ENCODE measurements at places on chromosomes 7 and 10.

- H3K27ac ChIP-seq, result no peak overlapping the region
- no peaks in the 10 kb centered on the region for H3K4me1 ChIP-seq
- H3K36me3 ChIP-seq, result no peaks in the 10 kb centered on the region
- H3K27me3 ChIP-seq, result no peaks in the 10 kb centered on the region
Measured at GRCh38 chr10:124003070-124003419, 90.4 kb downstream of the CHST15 start.

GRCh38 chr7:68364886-68365625, 1233.2 kb upstream of the AUTS2 start:
- no peaks in the 10 kb centered on the region for H3K36me3 ChIP-seq
- no peak overlapping the region for H3K27ac ChIP-seq
- H3K27me3 ChIP-seq, result no peaks in the 10 kb centered on the region
- no peak overlapping the region for H3K4me3 ChIP-seq
- peak; percentile 47 for DNase-seq

GRCh38 chr7:87119581-87119980, 32.7 kb upstream of the DMTF1 start:
- H3K4me1 ChIP-seq, result no peaks in the 10 kb centered on the region
- H3K27me3 ChIP-seq, result no peaks in the 10 kb centered on the region
- H3K36me3 ChIP-seq, result no peaks in the 10 kb centered on the region

- no peaks in the 10 kb centered on the region for H3K27me3 ChIP-seq
- DNase-seq, result no peak
Measured at GRCh38 chr10:51651063-51651462, 48.3 kb downstream of the CSTF2T start.

GRCh38 chr7:88401009-88401623, 94.4 kb upstream of the STEAP4 start:
- H3K27me3 ChIP-seq, result no peaks in the 10 kb centered on the region
- H3K36me3 ChIP-seq, result no peaks in the 10 kb centered on the region
- H3K27ac ChIP-seq, result no peak overlapping the region
- DNase-seq, result peak; percentile 39
- no peaks in the 10 kb centered on the region for H3K4me1 ChIP-seq

GRCh38 chr10:122510326-122510725, 49.0 kb downstream of the HTRA1 start:
- peaks cover 3% of the 10 kb centered on the region for H3K4me1 ChIP-seq
- H3K27ac ChIP-seq, result no peak overlapping the region
- no peak for DNase-seq
- H3K36me3 ChIP-seq, result peaks cover 29% of the 10 kb centered on the region
- no peak overlapping the region for H3K4me3 ChIP-seq
- H3K27me3 ChIP-seq, result no peaks in the 10 kb centered on the region

DNA sequence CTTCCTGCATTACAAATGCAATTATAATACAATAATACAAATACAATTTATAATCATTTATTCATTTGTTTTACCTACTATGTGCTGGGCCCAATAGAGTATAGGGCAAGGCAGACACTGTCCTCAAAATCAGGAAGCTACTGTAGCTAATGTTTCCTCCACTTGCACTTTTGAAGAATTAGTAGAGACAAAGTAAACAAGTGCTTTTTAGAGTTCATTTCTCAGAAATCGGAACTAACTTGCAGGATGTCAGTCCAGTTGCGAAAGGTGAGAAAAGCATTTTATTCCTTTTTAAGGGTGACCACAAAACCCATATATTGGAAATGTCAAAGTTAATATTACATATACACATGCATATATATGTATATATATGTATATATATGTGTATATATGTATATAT, 14.2 kb downstream of the ADRB1 start:
- no peaks in the 10 kb centered on the region for H3K27me3 ChIP-seq
- no peaks in the 10 kb centered on the region for H3K4me1 ChIP-seq
- no peak overlapping the region for H3K4me3 ChIP-seq
- H3K27ac ChIP-seq, result no peak overlapping the region
- no peak for DNase-seq

GRCh38 chr10:94052866-94053791, 59.4 kb downstream of the PLCE1 start:
- no peaks in the 10 kb centered on the region for H3K27me3 ChIP-seq
- H3K27ac ChIP-seq, result no peak overlapping the region
- no peak for DNase-seq
- no peaks in the 10 kb centered on the region for H3K36me3 ChIP-seq

- H3K27ac ChIP-seq, result no peak within 1 kb of the TSS
- DNase-seq, result peak; percentile 84
- H3K4me1 ChIP-seq, result no peaks in the 10 kb centered on the region
- H3K4me3 ChIP-seq, result no peak within 1 kb of the TSS
- peaks cover 96% of the 10 kb centered on the region for H3K27me3 ChIP-seq
Measured at GRCh38 chr10:99532687-99533495, at the start of gene NKX2-3. NKX2-3 (plus strand) TSS chr10:99532942; CDS start chr10:99533132, 190 bp downstream.

Data from SK-N-SH (cell line).